Mesangial cell (primary cell): ENCODE measurements at places on chromosomes 1 and 21. TPM values are rescaled to one million over a fixed set of nuclear protein-coding genes. Genes with fewer than 3 reads are reported as not detected.

Gene DMBX1
- not detected in 2 replicates for total RNA-seq

Gene POGZ
- 20.4 and 29.9 TPM in 2 replicates for total RNA-seq

Gene OR10J5
- total RNA-seq, result not detected in 2 replicates

Gene PALMD
- total RNA-seq, result 0.13 and 0.33 TPM in 2 replicates

Gene RHBG
- total RNA-seq, result not detected in 2 replicates

Gene UBE4B
- 30.6 and 35.7 TPM in 2 replicates for total RNA-seq

Gene HES3
- total RNA-seq, result not detected in 2 replicates

Gene NPHS2
- 0.38 TPM in 1 of 2 replicates, not detected in the other for total RNA-seq
